ENCODE measurements at places on chromosomes 16 and 17.

DNA sequence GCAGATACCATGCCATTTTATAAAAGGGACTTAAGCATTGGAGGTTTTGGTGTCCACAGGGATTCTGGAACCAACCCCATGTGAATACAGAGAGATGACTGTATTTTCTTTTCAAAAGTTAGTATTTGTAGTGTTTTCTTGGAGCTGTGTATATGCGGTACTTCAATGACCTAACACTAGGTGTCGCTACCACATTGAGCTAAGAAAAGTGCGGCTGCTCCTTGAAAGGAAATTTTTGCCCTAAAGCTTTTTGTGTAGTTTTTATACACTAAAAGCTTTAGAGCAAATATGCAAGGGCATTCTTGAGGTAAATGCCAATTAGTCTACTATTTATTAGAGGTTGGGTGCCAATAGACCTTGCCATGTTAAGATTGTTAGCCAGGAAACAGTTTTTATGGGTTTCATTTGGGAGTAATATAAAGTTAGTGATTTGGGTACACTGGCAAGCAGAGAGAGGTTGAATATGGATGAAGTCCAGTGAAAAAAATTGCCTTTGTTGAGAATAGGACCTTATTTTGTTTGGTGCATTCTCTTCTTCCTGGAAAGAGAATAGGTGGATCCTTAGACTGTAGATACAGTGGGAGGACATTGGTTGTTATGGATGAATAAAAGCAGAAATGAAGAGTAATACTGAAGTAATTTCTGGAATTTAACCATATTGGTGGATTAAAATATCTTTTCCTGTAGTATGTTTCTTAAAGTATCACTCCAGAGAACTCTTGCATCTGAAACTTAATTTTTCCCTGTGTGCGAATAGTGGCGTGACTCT is 43.3 kb downstream of the BCAS3 start:
- DNase-seq: no peak

GRCh38 chr17:81508639-81509206 is 3.9 kb downstream of the ACTG1 start:
- DNase-seq: no peak

- no peak for DNase-seq
Measured at GRCh38 chr17:22286337-22287041, 594.2 kb downstream of the KCNJ18 start.

- DNase-seq: no peak
Measured at GRCh38 chr17:82003411-82004381, 19.0 kb downstream of the CENPX start.

GRCh38 chr17:8105957-8106398 is 12.3 kb downstream of the ALOXE3 start:
- no peak for DNase-seq

- no peak for DNase-seq
Measured at GRCh38 chr16:51374346-51374745, 223.3 kb upstream of the SALL1 start.

DNA sequence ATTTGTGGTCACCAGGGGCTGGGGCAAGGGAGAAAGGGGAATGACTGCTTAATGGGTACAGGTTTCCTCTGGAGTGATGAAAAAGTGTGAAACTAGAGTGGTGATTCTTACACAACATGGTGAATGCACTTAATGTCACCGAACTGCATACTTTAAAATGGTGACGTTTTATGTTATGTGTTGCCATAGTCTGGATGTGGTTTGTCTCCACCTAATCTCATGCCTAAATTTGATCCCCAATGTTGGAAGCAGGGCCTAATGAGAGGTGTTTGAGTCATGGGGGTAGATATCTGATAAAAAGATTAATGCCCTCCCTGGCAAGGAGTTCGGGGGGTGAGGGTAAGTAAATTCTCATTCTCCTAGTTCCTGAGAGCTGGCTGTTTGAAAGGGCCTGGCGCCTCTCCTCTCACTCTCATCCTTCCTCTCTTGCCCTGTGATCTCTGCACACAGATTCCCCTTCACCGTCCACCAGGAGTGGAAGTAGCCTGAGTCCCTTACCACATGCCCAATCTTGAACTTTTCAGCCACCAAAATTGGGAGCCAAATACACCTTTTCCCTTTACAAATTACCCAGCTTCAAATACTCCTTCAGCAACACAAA is 15.3 kb downstream of the XPO6 start:
- no peak for DNase-seq

GRCh38 chr16:82876951-82877350 is 250.2 kb downstream of the CDH13 start:
- DNase-seq: no peak

- DNase-seq: no peak
Measured at GRCh38 chr16:50596762-50597450, 48.7 kb downstream of the NKD1 start.

Data from stimulated activated CD4-positive, alpha-beta T cell treated with anti-CD3 and anti-CD28 coated beads, Interleukin-1b, Interleukin-23, amount 100 ng/mL, for 24 hours (primary cell).